GM12864 (cell line): ENCODE measurements at places on chromosomes 7 and 10.

DNA sequence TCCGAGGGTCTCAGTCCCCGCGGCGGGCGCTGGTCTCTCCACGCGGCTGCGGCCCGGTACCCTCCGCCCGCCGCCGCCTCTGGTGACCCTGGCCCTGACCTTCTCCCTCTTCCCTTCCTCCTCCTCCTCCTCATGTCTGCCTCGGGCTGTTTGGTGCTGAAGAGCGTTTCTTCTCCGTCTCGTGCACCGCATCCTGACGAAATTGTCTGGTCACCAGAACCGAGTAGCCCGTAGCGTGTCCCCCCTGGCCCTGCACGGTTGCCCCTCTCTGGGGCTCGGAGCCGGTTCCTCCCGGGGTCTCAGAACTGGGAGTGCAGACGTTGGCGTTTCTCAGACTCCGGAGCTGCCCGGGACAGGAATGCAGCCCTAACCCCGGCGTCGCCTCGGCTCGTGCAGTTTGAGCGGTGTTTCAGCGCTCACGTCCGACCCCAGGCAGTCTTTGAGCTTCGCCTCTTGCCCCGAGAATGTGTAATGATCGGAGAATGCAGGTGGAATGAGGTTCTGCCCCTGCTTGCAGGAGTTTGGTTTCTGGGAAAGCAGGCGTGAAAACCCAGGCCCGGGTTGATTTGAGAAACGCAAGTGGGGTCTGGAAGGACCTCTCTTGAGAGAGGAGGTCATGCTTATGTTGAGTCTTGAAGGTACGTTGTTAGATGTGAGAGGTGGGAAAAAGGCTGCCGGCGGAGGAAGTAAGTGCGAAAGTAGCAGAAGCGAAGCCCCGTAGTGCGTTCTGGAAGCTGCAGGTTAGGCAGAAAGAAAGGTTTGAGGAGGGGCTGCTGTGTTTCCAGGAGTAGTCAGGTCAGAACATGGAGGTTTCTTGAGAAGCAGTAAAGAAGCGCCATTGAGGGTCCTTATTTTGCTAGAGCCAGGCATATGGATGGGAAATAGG lies 743 bp downstream of the RBM17 start:
- no peak for DNase-seq

GRCh38 chr10:14705548-14706230 lies 69.0 kb downstream of the FAM107B start:
- DNase-seq: no peak

- DNase-seq: no peak
Observed at GRCh38 chr7:66421830-66422475, 206.7 kb upstream of the KCTD7 start.

GRCh38 chr10:43029043-43029442 lies 47.8 kb upstream of the RET start:
- DNase-seq: no peak

DNA sequence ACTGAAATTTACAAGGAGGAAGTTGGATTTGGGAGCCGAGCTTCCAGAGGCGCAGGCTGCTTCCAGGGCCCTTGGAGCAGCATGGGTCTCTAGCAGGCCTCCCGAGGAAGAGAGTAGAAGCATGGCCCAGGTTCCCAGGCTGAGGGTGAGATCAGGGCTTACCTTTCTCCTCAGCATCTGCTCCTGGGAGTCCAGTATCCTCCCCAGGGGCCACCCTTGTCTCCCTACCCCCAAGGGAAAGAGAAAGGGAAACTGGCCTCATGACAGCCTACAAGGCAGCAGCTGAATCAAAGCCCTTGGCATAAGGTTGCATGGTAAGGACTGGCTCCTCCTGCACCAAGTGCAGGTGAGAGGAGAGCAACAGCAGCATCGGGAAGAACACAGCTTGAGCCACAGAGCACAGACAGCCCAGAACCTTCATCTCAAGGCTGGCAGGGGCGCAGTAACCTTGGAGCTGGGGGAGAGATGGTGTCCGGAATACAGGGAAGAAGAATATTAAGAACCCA lies 114.5 kb downstream of the MARCHF5 start:
- no peak for DNase-seq

DNA sequence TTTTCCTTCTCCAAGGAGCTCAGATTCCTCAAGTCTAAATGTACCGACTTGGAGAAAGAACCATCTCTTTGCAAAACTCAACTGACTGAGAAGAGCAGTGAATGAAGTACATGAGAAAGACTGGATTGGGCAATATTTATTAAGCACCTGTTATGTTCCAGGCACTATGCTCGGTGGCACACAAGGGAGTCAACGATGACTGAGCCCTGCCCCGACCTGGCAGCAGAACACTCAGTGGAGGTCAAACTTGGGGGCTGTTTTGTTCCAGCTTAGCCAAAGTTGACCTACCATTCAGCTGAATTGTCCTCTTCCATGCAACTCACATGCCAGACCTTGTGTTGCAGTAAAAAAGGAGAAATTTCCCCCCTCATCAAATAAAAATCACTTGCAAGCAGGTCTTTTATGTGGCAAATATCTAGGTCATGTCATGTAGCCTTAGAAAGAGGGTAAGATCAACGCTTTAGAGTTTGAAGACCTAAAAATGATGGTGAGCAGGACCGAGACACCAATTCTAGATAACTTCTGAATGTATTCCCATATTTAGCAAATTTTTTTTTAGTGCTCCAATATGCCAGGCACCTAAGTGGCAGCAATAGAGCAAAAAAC lies 14.3 kb upstream of the XPNPEP1 start:
- no peak for DNase-seq

DNA sequence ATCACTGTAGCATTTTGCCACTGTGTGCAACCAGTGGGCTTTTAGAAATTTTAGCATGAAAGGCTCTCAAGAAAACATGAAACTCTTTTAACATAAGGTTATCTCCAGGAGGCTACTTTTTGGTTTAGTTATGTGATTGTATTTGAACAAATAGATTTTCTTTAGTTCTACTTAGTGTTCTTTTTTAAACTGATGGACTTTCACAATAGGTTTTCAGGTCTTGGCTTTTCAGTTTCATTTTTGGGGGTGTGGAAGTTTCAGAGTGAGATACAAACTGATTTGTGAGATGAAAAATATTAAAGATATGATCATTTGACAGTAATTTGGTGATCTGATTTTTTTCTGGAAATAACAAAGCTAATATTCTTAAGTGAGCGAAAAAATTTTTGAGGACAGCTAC lies 344.1 kb downstream of the PHF14 start:
- no peak for DNase-seq

GRCh38 chr10:46520381-46520780 lies 36.1 kb downstream of the GPRIN2 start:
- DNase-seq: no peak

- no peak for DNase-seq
Observed at GRCh38 chr10:4541292-4541691, 284.7 kb upstream of the AKR1E2 start.

DNA sequence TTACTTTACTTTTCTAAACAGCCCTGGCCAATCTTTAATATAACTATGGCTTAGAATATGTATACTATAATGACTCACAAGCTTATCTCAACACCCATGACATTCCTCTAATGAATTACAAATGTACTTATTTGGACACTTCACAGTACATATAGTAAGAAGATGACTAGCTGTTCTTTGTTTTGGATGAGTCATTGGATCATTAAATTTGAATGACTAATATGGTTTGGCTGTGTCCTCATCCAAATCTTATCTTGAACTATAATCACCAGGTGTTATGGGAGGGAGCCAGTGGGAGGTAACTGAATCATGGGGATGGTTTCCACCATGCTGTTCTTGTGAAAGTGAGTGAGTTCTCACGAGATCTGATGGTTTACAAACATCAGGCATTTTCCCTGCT lies 807.5 kb upstream of the SORCS1 start:
- no peak for DNase-seq
